Fibroblast of skin of right quadriceps (primary cell): ENCODE measurements at places on chromosomes 6 and 20.

DNA sequence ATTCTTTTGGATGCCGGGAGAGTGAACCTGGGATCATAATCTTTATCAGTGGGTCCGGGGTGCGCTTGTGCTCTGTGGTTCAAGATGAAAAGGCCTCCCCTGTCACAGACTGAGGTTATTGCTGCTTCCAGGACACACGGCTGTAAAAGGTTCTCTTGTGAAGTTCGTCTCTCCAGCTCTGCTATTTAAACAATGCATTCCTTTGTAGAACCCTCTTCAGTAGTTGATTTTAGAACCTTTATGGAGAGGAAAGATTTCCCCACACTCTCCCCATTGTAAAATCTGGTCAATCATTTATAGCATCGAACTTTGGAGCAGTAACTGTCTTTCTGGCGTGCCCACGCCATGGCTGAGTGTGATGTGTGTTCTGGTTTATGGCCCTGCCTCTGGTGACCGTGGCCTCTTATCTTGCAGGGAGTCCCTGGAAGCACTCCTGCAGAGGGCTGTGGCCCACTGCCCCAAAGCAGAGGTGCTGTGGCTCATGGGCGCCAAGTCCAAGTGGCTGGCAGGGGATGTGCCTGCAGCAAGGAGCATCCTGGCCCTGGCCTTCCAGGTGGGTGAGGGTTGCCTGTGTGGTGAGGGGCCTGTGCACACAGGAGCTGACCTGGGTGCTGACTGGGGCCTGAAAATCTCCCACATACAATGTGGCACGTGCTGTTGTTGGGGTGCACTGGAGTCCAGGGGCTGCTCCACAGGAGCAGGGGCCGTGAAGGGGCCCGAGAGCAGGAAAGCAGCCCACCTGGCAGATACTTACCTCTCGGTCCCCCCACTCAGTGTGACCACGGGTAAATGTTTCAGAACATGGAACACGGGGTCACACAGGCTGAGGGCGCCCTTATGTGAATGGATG lies 11.6 kb upstream of the C20orf204 start:
- DNase-seq = no peak

DNA sequence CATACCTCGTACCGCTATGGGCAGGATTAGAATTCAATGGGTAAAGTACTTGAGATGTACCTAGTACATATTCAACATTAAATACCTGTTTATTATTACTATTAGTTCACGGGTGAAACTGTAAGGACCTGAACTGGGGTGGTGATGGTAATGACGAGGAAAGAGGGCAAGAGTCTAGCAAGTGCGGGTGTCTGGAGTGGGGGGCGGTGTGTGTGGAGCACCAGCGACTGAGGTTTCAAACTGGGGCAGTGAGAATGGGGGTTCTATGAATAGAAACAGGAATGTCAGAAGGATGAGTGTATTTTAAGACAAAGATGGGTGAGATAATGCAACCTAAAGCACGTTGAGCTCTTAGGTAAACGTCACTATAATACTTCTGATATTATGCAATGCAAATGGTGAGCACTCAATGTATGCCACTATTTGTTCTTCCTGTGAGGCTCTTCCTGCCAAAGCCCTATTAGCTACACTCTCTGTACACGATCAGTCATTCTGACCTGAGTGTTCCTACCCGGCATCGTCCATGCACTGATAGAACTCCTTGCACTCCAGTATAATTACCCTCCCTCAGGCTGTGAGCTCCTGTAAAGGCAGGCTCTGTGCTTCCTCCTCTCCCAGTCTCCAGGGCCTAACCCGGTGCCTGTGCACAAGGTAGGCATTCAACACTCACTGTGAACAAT lies 55.0 kb downstream of the ALDH5A1 start:
- no peak for DNase-seq

GRCh38 chr6:29466241-29466640 lies 9.3 kb downstream of the OR2H1 start:
- no peak for DNase-seq

DNA sequence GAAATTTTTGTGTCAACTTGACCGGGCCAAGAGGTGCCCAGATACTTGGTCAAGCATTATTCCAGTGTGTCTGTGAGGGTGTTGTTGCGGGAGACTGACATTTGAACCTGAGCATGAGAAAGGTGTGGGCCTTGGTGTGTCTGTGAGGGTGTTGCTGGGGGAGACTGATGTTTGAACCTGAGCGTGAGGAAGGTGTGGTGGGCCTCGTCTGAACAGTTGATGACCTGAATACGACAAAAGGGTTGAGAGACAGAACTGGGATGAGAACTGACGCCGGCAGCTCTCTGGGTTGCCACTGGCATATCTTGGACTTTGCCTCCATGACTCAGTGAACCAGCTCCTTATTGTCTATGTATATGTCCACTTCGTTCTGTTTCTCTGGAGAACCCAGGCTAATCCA lies 240.5 kb downstream of the ERMARD start:
- no peak for DNase-seq

DNA sequence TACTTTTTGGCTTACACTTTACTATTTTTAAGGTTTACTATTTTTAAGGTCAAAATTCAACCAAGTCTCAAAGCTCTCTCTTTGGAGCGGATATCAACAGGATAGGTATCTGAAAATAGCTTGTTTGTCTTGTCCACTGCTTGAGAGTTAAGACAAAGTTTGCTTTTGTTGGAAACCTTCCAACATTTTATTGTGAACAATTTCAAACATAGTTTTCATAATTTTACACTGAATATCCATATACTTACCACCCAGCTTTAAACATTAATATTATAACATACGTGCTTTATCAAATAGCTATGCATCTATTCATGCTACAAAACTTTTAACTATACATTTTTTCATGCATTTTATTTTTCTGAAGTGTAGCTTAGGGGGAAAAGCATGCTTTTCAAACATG lies 109.9 kb downstream of the FYN start:
- DNase-seq = peak; percentile 60

GRCh38 chr6:149359440-149359839 lies 40.6 kb upstream of the SUMO4 start:
- no peak for DNase-seq

DNA sequence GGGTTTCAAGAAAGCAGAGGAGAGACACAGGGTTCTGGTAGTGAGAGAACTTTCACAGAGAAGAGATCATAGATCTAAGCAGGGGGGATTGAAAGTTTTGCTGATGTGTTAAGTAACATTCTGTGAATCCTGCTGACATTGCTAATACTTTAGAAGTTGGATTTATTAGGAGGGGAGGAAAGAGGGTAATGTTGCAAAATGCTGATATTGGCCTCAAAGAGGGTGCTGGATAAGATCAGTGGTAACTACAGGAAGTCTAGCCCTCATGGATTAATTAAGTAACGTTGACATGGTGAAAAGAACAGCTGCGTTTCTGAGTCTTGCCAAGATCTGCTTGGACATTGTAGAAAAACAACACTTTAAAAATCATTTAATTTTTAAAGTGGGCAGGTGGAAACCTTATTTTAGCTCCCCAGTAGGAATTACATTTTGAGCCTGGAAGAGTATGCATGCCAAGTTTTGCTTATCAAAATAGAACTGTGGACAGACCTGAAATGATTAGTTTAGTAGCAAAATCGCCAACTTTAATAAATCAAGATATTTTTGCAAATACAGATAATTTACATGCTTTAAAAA lies 606.0 kb upstream of the HTR1E start:
- no peak for DNase-seq
